Glutamatergic neuron (in vitro differentiated cells): ENCODE measurements at places on chromosomes 7 and 10.

DNA sequence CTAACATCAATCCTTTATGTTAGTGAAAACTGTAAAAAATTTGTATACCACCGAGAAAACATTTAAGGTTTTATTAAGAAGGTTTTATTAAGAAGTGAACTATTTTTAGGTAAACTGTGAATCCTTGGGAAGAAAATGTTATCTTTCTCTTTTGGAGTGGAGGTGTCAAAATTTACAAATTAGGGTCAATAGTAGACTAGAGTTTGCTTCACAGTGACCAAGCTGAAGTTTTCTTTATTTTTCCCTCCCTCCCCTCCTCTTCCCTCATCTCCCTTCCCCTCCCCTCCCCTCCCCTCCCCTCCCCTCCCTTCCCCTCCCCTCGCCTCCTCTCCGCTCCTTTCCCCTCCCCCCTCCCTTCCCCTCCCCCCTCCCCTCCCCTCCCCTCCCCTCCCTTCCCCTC, 168.8 kb downstream of the CNTNAP2 start:
- no peak for DNase-seq

GRCh38 chr7:27030393-27031050, 65.3 kb downstream of the HOXA1 start:
- peak; percentile 22 for DNase-seq

DNA sequence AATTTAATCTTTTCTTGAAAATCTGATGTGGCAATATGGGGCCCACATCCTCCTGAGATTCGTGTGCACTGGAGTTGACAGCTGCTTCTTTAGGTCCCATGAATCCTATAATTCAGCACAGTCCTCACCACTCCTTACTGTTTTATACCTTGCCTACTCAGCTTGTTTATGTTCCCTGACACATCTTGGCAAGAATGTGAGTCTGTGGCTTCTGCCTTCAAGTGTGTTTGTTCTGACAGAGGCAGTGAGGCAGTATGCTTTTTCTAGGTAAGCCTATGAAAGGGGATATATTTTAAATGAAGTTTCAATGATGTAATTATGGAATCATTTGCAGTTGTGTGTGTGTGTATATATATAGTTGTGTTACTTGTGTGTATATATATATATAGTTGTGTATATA, 106.4 kb downstream of the AMPH start:
- DNase-seq = no peak

GRCh38 chr7:149297034-149297755, 35.2 kb downstream of the ZNF783 start:
- DNase-seq = no peak

GRCh38 chr7:69476416-69476815, 121.9 kb upstream of the AUTS2 start:
- DNase-seq = no peak

- no peak for DNase-seq
These were observed 1382.6 kb downstream of the GATA3 start for GRCh38 chr10:9437131-9437530.

- DNase-seq = no peak
These were observed 21.3 kb downstream of the VOPP1 start for GRCh38 chr7:55550841-55551537.
